ENCODE measurements at places on chromosomes 16 and 17.

GRCh38 chr17:56635641-56636040, 42.1 kb downstream of the NOG start:
- no peak for DNase-seq

DNA sequence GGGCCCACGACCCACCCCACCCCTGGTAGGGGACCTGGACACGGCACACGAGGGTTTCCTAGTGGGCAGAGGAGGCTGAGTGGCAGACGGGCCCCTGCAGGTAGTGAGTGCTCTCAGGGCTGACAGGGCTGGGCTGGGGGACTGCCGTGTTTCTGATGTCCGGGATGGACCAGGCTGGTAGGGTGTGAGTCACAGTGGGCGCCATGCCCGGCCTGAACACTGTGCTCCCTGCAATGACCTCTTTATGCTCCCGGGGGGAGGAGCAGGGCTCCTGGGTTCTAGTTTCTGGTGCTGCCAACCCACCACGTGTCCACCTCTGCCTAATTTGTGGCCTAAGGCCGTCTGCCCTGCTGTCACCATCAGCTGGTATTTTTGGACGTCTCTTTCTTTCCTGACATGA, 26.3 kb downstream of the ARHGAP23 start:
- no peak for DNase-seq

- DNase-seq, result no peak
These were observed 32.3 kb upstream of the PRKCA start for GRCh38 chr17:66270106-66270505.

- no peak for DNase-seq
These were observed at the start of gene CES4A for GRCh38 chr16:66988197-66988788. TSS of gene CES4A (plus strand) at chr16:66988589. CDS start at chr16:66988773, 184 bp downstream.

GRCh38 chr17:32569171-32570080, 82.6 kb downstream of the CDK5R1 start:
- no peak for DNase-seq

DNA sequence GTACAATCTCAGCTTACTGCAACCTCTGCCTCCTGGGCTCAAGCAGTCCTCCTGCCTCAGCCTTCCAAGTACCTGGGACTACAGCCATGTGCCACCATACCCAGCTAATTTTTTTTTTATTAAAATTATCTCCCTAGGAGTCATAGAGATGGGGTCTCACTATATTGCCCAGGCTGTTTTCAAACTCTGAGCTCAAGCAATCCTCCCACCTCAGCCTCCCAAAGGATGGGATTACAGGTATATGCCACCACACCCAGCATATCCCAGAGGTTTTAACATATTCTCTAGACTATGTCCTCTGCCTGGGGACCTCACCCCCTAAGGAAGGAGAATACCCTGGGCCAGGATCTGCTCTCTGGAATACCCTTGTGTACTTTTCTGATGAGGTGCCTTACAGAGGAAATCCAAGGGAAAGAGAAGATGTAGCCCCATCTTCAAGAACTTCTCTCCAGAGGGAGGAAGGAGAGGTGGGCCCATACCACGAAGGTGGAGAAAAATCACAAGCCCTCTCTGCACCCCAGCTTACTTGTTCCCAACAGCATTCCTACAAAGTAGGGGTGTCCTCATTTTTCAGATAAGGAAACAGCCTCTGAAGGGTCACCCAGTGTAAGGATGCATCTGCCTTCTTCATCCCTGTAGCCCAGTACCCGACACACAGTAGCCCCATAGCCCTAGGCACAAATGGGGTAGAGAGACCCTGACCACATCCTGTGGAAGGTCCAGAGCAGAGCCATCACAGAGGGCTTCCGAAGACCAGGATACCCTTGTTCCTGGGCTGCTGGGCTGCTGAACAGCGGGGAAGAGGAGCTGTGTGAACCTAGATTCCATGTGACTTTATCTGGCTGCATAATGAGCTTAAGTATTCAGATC, 151.6 kb downstream of the SOCS1 start:
- no peak for DNase-seq

DNA sequence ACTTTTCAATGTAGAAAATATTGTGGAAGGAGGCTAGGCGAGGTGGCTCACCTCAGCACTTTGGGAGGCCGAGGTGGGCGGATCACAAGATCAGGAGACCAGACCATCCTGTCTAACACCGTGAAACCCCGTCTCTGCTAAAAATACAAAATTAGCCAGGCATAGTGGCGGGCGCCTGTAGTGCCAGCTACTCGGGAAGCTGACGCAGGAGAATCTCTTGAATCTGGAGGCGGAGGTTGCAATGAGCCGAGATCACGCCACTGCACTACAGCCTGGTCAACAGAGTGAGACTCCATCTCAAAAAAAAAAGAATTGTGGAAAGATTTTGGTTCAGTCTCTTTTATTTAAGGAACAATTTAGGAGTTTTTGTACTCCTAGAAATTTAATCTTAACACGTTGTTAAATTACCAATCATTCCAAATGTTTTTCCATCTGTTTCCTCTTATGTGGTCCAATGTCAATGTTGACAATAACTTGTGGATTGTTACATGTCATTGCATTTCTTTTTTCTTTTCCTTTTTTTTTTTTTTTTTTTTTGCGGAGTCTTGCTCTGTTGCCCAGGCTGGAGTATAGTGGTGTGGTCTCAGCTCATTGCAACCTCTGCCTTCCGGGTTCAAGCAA, 124.6 kb upstream of the HAS3 start:
- DNase-seq, result no peak

DNA sequence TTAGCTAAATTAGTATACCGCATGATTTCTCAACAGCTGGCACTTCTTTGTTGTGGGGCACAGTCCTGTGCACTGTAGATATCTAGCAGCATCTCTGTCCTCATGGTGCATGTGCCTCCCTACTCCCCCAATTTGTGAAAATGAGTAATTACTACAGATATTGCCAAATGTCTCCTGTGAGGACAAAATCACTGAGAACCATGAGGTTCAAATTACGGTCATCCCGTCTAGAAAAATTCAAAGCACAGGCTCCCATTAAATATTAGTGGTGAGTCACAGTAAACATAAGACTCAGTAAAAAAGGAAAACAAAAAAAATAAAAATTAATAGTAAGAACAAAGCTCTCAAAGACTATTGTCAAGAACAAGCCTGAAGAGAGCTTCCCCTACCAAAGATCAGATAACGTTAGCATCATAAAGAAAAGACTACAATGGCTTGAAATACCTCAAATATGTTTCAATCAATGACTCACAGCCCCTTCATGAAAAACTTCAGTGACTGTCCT, 57.8 kb downstream of the STH start:
- no peak for DNase-seq

DNA sequence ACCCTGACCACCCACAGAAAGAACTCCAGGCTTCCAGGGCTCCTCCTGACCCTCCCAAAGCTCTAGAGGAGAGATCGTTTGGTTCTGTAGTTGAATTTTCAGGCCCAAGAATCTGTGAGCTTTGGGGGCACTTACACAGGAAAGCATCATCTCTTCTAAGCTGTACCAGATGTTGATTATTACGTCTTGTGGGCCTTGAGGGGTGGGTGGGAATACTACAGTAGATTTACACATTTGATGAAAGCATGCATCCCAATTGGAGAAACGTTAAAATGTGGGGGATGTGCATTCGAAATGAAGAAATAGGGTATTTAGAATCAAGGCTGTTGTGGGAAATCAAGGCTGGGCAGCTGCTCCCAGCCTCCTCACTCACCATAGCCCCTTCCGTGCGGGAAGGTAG, 61.9 kb downstream of the MGAT5B start:
- no peak for DNase-seq

DNA sequence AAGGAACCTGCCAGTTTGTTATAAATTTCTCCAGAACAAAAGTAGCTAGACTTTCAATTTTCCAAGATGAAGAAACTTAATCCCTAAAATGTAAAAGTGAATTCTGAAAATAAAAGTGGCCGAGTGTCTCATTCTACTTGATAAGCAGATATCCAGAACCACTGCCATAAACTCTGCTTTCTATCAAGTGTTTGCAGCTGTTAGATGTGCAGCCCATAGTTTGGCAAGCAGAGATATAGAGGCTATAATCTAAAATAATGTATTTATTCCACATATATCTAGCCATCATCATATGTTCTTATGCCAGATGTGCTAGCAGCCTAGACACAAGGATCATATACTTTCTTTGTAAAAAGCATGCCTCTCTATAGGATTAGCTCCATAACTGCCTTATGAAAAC, 14.7 kb upstream of the FBXL20 start:
- no peak for DNase-seq

GRCh38 chr17:27657620-27658019, 26.6 kb downstream of the LGALS9 start:
- DNase-seq, result no peak

- DNase-seq, result no peak
These were observed 947.5 kb downstream of the CDH11 start for GRCh38 chr16:64174327-64174726.

- DNase-seq, result no peak
These were observed 182.8 kb upstream of the HS3ST3A1 start for GRCh38 chr17:13784434-13785095.

GRCh38 chr17:40320756-40321523, 12.0 kb downstream of the RARA start:
- DNase-seq, result no peak

- DNase-seq, result no peak
These were observed 7.6 kb downstream of the CBFA2T3 start for GRCh38 chr16:88969361-88969831.

DNA sequence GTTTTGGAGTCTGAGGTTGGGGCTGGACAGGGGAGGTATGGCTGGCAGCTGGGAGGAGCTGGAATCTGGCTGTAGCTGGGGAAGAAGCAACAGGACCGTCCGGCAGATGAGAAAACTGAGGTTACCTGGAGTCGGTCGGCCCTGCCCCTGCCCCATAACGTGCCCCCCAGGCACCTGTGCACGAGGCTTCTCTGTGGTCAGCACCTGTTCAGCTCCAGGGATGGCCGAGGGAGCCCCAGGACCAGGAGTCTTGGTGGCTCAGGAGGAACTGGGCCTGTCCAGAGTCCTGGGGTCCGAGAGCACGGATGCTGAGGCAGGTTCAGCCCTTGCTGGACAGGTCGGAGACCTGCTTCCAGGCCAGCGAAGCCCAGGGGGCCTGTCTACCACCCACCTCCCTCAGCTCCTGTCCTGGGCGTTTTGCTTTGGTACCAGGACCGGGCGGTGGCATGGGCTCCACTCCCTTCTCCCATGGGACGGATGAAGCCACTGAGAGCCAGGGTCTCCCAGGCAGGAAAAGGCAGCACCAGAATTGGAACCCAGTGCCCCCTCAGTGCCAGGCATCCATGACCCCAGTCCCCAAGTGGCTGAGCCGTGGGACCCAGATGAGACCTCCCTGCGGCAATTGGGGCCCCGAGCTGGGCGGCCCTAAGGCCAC, 17.1 kb upstream of the CBFA2T3 start:
- DNase-seq, result no peak

DNA sequence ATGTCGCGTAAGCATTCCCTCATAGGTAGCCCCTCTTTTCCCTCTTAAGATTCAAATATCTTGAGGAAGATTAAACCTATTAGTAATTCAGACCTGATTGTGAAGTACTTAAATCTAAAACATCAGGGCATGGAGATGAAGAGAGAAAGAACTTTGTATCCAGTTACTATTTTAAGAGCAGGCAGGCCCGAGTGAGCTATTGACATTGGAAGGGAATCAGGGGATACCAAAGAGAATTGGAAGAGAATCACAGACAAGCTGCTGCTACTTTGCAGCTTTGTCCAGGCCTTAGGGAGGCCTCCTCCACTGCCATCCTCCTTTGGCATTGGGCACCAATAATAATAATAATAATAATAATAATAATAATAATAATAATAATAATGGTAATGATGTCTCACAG, 170.5 kb downstream of the MRTFB start:
- DNase-seq, result no peak

- no peak for DNase-seq
These were observed 95.2 kb downstream of the CCDC182 start for GRCh38 chr17:57649731-57650484.

DNA sequence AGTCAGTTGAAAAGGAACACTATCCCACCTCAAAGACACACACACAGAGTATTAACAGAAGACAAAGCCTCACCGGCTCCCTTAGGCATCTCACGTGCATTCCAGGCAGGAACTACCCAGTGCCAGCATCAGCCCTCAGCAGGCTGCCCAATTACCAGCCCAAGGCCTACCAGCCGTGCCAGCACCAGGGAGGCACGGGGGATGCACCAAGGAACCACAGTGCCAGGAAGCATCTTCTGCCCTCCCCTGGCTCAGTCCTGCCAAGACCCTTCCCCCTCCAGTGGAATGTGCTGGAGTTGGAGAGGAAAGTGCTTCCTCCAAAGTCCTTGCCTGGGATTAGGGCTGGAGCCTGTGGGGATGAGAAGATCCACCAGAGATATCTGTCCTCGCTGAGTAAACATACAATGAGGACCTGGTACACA, 11.0 kb upstream of the KRT19 start:
- DNase-seq, result no peak

- DNase-seq, result no peak
These were observed 833.6 kb upstream of the CDH8 start for GRCh38 chr16:62869837-62870236.

DNA sequence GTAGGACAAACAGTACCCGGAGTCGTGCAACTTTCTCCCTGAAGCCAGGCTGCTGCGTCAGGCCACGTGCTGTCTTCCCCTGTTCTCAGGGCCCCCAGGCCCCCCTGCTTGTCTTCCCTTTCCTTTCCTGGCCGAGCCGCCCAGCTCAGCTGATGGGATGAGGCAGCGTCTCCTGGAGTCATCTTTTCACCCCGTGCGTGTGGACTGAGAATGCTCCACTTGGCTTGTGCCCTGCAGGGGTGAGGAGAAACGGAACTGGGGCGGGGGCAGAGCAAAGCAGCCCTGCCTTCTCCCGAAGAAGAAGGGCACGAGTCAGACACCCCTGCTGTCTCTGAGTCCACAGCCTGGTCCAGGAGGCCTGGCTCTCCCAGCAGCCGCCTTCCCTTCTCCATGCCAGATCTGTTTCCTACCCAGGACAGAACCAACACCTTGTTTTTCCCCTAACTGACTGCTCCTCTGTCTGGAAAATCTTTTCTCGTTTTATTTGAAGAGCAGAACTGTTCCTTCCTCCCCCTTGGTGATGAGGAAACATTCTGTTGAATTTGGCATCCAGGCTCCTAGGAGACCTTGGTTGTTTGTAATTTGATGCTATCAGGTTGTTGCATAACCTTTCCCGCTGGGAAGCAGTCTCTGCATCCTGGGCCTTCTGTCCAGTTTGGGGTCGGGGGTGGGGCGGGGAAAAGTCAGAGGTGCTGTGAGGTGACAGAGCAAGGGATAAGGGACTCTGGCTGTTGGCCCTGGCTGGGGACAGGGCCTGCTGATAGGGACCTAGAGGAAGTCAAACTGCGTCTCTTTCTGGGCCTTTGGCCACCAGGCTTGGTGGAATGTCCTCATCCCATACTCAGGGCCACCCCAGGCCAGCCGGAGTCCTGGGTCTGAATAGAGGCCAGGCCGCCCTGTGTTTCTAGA, 78.8 kb downstream of the WIPI1 start:
- peak; percentile 72 for DNase-seq

DNA sequence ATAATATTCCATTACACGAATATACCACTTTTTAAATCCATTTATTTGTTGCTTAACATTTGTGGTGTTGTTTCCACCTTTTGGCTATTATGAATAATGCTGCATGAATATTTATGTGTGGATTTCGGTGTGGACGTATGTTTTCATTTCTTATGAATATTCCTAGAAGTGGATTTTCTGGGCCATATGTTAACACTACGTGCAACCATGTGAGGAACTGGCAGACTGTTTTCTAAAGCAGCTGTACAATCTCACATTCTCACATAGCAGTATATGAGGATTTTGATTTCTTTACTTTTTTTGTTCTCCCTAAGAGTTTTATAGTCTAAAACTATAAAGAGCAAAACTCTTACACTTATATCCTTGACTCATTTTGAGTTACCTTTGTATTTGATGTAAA, 143.4 kb downstream of the MAP2K4 start:
- no peak for DNase-seq

Measured in NCI-H510A (cell line).